ENCODE measurements at places on chromosomes 7 and 10.
A peak's percentile ranks its signal among the peaks of the same experiment; 100 is the strongest.

DNA sequence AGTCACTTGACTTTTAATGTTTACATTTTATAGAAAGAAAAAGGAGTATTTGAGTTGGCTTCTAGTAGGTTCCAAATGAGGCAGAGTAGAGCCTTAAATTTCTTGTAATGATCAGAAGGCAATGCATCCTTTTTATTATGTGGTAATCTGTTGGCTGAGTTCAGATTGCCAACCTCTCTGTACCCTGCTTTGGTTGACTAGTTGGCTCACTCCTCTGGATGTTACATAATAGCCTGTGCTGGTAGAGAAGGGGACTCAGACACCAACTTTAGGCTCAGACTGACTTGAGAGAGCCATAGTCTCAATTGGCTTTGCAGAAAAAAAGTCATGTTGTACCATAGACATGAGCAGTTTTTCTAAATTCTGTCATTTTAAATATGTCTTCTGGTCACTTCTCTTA, 46.8 kb upstream of the GLCCI1 start:
- no peak for DNase-seq

DNA sequence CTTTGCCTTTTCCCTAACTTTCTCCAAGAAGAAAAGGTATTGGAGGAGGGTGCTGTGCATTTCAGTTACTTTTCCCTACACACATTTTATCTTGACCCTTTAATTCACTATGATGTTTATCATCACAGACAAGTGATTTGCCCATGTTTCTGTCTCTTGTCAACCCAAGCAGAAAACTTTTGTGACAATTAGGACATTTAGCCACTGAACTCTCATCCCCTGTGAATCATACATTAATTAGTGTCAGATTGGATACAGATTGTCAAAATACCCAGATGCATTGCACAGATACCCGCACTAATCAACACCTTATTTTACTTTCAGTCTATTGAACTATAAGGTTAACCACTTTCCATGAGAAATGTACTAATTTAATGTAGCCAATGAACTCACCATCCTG, 912.9 kb downstream of the SORCS1 start:
- no peak for DNase-seq

GRCh38 chr7:128812514-128813168, 17.6 kb upstream of the FLNC start:
- no peak for DNase-seq

- no peak for DNase-seq
Observed at GRCh38 chr7:140638173-140638791, 2.3 kb downstream of the DENND2A start.

DNA sequence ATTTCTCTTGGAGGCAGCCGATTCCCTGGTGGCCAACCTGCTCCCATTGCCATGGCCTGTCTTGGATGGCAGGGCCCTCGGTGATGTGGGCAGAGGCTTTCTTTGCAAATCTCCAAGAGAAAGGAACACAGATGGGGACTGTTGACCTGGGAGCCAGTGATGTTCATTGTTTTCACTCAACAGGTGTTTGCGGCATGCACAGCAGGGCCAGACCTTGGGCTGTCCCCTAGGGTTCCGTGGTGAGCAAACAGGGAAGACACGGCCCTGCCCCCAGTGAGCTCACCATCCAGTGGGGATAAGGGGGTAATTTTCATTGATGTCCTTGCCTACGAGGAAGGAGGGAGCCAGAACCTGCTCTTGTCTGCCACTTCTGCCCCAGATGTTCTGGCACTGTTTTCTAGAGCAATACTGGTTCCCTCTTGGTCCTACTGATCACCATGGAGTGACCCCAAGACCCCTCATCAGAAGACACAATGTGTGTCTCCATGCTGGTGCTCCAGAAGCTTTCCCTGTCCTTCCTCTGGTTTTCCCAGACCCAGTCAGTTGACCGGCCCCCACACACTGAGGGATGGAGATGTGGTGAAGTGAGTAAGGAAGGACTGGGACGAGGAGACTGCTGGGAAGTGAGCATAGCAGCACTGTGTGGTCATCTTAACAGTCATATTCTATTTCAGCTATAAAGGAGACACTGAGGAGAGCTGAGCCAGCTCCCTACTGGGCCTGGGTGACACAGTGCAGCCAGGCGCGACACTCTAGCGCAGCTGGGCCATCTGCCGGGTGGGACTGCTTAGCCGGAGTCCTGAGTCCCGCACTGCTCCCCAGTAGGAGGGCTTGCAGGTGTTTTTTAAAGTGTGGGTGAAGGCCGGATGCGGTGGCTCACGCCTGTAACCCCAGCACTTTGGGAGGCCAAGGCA, 20.4 kb upstream of the FIGNL1 start:
- no peak for DNase-seq

- no peak for DNase-seq
Observed at GRCh38 chr10:125232841-125233240, 72.5 kb upstream of the CTBP2 start.

DNA sequence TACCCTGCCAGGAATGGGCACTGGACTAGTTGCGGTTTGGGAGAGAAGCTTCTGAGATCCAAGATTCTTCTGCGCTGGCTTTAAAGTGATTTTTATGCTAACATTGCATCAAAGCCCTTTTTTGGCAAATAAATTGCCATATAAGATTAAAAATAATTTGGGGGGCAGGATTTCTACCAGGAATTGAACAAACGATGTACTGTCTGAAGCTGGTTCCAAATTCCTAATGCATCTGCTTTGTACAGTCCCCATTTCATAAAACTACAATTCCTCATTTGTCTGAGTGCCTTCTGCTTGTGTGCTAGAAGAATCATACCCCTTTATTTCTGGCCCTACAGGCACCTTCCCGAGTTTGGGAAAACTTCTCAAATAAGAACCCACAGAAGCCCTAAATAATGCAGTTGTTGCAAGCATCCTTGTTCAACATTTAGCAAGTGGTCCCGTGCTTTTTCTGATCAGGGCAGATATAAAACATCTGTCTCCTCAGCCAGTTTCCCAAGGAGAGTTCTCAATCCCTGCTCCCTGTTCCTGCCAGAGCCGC, 349.7 kb downstream of the PTEN start:
- no peak for DNase-seq

- no peak for DNase-seq
Observed at GRCh38 chr10:117729156-117729555, 186.6 kb downstream of the EMX2 start.

- DNase-seq = peak; percentile 19
Observed at GRCh38 chr10:124092250-124092859, 1.0 kb downstream of the CHST15 start.

- no peak for DNase-seq
Observed at GRCh38 chr7:154929006-154929726, 73.8 kb downstream of the PAXIP1 start.

DNA sequence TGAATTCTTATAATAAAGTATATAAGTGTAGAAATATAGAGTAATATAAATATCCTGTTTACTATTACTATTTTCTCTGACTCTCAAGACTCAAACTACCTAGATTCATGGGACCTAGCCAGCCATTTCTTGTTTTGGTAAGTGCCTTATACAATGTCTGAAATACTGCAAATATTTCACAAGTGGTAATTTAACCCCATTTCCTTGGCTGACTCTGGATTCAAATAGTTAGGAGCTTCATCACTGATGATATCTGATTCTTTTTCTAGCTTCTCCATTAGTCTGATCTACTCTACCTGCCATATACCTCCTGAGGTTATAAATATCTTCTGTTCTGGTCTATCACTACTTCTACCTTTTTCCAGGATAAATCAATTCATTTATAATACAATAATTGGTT, 6.4 kb upstream of the RALA start:
- no peak for DNase-seq

- DNase-seq = no peak
Observed at GRCh38 chr10:32049113-32049512, 7.1 kb downstream of the KIF5B start.

- no peak for DNase-seq
Observed at GRCh38 chr7:74498996-74499834, 45.5 kb downstream of the GTF2IRD1 start.

DNA sequence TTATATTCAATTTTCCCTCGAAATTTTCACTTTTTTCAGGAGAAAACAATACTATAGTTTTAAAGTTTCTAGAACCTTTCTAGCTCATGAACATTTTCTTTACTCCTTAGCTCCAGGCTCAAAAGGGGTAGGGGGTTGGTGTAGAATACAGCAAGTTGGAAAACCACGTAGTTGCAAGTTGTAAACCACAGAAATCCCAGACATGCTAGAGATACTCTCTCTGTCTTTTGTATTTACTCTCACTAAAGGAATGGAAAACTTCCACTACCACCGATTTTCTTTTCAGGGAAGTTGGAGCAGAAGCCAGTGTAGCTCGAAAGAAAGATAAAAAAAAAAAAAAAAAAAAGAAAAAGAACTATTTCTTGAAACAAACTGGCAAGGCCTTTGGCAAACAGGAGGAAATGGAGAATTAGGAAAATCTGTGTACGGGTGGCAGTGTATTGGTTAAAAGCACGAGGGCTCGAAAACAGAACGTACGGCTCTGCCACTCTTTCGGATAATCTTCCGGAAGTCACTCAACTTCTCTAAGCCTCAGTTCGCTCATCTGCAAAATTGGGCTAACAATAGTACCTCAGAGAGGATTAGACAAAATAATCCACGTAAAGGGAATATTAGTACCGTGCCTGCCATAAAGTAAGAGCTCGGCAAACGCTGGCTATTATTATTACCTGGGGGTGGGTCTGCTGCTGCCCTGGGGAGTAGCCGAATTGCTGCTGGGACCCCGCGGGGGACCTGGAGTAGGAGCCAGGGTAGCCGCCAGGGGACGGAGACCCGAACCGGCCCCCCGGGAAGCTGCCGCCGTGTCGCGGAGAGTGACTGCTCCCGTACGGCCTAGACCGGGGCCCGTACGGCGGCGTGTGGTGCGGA, 628 bp downstream of the MPLKIP start:
- DNase-seq = no peak

DNA sequence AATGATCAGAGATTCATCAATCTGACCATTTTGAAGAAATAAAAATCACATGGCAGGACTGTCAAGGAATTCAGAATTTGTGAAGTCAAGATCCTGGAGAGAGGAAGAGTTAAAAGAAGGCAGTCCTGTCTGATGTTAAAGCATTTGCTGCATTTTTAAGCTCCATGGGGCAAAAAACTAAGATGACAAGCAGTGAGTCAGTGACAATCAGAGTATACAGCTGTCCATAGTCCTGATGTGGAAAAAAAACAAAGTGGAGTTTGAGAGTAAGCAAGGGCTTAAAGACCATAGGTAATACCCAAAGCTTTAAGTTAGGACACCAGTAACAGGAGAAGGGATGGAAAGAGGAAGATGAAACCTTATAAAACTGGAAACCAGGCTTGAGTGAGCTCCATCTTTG, 412.7 kb upstream of the ANKRD30A start:
- DNase-seq = no peak

GRCh38 chr10:45279682-45280081, 35.7 kb downstream of the OR13A1 start:
- no peak for DNase-seq

DNA sequence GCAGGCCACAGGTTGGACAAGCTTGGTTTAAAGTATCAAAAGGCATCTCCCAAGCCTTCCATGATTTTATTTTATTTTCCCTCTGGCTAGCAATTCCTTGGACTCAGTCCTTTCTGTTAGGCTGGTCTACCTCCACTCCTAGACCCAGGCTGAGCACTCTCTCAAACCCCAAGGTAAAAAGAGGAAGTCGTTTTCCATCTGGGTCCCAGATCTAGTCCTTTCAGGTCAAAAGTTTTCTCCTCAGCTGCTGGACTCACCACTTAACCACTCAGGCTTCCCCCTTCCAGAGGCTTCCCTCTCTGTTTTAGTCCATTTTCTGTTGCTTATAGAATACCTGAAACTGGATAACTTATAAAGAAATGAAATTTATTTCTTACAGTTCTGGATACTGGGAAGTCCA, 252.3 kb upstream of the MKLN1 start:
- DNase-seq = no peak

DNA sequence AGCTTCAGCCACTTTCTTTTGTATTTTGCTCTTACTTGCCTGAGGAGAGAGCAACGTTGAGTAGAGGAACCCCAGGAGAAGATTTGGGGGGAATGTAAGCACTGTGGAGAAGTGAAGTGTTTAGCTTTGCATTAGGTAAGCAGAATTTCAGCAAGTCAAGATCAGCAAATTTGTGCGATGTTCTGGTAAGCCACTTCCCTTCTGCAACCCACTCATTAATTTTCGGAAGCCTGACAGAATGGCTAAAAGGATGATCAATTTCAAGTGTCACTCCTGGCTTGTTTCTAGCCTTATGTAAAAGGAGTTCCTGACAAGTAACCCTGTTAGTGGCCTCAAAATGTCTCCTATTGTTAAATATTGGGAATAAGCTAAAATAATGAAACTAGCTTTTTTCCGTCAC, 48.5 kb upstream of the NXPH1 start:
- no peak for DNase-seq

GRCh38 chr10:21813946-21814345, 189.6 kb downstream of the DNAJC1 start:
- DNase-seq = no peak

DNA sequence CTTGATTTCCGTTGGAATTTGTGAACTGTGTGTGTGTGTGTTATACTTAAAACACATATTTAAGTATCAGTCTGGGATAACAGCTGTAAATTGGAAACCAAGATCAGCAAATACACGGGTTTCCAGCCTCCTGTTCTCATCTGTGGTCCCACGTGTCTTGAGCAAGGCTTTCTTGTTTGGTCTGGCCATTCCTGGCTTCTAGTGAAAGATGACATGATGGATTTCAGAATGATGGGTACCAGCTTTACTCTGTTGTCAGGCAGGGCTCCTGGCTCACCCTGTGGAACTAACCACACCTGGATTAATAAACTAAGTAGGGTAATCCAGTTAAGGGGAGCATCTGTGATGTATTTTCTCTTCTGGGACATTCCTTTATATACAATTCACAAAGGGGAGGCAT, 346.2 kb upstream of the AOAH start:
- no peak for DNase-seq

GRCh38 chr10:95761939-95762492, 6.1 kb downstream of the ENTPD1 start:
- DNase-seq = no peak

DNA sequence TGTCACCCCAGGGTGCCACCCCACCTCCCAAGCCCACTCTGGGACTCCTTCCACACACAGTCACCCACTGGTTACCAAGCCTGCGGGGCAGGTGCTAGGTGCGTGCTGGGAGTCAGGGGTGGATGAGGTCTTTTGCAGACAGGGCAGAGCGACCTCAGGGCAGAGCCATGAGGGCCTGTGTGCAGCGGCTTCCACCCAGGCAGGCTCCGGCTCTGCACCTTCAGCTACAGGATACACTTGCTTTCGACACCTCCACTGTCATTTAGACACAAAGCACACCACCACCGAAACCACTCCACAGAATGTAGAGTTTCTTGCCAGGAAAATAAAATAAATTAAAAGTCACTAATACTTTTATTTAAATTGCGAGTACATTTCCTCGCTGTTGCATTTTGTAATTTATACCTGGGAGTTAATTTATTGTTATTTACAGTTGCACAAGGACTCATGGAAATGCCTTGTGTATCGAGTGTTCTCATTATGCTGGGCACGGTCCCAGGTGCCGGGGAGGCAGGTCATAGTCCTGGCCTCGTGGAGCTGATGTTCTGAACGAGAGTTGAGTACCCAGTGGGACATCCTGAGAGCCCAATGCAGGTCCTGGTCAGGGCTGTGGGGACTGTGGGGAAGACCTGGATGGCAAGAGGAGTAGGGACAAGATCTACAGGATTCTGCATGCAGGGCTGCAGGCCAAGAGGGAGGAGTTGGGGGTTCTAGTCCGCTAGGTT, 127.8 kb downstream of the CUX1 start:
- no peak for DNase-seq

- no peak for DNase-seq
Observed at GRCh38 chr10:76864922-76865321, 772.7 kb downstream of the KCNMA1 start.

- no peak for DNase-seq
Observed at GRCh38 chr10:64458306-64458705, 937.1 kb downstream of the REEP3 start.

Measured in activated naive CD4-positive, alpha-beta T cell treated with anti-CD3 and anti-CD28 coated beads, Interleukin-2, amount 50 U/mL, for 16 hours (primary cell).